Ovary (tissue), 10 donors: ENCODE measurements at places on chromosomes 1 and 21. TPM values are rescaled to one million over a fixed set of nuclear protein-coding genes. Genes with fewer than 3 reads are reported as not detected.
A peak's percentile ranks its signal among the peaks of the same experiment; 100 is the strongest.

DNA sequence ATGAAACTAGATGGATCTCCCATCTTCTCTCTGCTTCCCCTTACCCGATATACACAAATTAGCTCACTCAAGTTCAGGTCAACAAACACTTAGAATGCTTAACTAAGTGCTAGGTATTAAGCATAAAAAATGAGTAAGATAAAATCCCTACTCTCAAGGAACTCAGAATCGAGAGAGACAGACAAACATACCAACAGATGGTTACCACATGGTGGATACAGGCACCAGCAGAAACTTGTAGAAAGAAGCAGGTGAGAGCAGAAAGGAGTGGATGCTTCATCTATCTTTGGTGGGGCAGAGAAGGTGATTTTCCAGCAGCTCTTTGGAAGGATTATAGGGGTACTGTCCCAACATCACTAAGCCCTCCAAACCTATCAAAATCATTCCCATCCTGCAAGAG, 32.2 kb downstream of the C8B start:
- no peaks in the 10 kb centered on the region for H3K4me1 ChIP-seq
- H3K27me3 ChIP-seq = no peaks in the 10 kb centered on the region
- no peak overlapping the region for H3K4me3 ChIP-seq

DNA sequence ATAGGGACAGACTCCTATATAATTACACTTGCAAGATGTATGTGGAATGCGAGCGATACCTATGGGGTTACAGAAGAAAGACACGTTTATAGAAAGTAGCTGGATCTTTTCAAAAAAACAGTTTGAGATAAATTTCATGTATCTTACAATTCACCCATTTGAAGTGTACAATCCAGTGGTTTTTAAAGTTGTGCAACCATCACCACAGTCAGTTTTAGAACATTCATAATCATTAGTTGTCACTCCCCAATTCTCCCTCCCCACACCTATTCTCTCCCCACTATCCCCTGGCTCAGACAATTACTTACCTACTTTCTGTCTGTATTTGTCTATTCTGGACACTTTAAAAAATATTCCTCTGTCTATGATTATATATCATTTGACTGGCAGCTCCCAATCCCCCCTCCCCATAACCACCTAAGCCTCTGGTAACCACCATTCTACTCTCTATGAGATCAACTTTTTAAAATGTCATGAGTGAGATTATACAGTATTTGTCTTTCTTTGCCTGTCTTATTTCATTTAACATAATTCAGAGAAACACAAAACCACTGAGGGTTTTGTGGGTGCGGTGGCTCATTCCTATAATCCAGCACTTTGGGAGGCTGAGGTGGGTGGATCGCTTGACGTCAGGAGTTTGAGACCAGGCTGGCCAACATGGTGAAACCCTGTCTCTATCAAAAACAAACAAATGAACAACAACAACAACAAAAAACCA, 39.1 kb downstream of the MRPS6 start:
- no peak overlapping the region for H3K27ac ChIP-seq
- no peaks in the 10 kb centered on the region for H3K27me3 ChIP-seq
- H3K4me1 ChIP-seq = no peaks in the 10 kb centered on the region
- no peaks in the 10 kb centered on the region for H3K36me3 ChIP-seq

DNA sequence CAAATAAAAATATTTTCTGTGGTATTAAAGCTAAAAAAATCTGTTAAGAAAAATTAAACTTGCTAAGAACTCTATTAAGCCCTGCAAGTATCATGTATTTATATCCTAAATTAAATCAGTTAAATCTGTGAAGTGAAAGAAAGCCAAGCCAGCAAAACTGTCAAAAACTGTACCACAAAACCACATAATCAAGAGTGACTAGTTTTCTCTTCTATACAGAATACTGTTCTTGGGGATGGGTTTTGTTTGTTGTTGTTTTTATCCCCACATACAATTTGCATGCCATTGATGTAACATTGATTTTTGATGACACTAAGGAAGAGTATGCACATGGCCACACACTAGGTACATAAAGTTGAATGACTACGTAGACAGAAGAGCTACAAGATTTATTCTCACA, 20.4 kb downstream of the DPH5 start:
- H3K4me3 ChIP-seq = no peak overlapping the region
- H3K4me1 ChIP-seq = no peaks in the 10 kb centered on the region
- no peak overlapping the region for H3K27ac ChIP-seq
- no peaks in the 10 kb centered on the region for H3K27me3 ChIP-seq
- H3K36me3 ChIP-seq = no peaks in the 10 kb centered on the region

DNA sequence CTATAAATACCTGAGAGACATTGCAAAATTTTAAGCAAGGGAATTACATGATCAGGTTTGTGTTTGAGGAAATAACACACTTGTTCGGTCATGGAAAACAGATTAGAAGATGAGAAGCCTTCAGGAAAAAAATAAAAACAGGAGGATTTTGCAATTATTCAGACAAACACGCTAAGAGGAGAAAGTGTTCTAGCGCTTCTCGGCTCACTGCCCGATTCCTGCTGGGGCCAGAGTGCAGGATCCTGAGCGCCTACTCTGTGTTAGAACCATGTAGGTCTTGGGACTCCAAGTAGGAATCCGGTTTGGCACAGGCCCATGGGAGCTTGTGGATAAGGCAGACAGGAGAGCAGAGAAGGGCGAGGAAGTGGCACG, 8.1 kb upstream of the PRELP start:
- H3K4me3 ChIP-seq = no peak overlapping the region
- H3K36me3 ChIP-seq = no peaks in the 10 kb centered on the region
- H3K27ac ChIP-seq = peak overlapping the region; percentile 88
- H3K27me3 ChIP-seq = no peaks in the 10 kb centered on the region

- no peak for DNase-seq
- H3K4me3 ChIP-seq = no peak overlapping the region
- H3K36me3 ChIP-seq = no peaks in the 10 kb centered on the region
- no peaks in the 10 kb centered on the region for H3K4me1 ChIP-seq
- no peak overlapping the region for H3K27ac ChIP-seq
- H3K27me3 ChIP-seq = no peaks in the 10 kb centered on the region
These were observed 55.7 kb downstream of the PSMG1 start for GRCh38 chr21:39127506-39127905.

DNA sequence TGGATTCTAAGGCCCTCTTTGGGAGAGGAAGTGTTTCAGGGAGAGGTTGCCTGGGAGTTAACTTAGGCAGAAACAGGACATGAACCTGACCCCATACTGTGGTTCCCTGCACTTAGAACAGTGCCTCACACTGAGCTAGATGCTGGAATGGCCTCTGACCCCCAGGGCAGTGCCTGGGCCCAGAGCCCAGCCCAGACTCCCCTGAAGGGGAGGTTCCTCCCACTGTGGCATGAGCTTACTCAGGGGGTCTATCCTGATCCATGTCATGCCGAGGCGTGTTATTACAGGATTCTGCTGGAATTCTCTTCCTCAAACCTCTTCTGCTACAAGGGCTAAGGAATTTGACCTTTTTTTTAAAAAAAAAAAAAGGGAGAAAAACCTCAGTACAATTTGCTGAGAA, 72.2 kb downstream of the MRPL37 start:
- no peaks in the 10 kb centered on the region for H3K27me3 ChIP-seq
- H3K36me3 ChIP-seq = no peaks in the 10 kb centered on the region
- peaks cover 58% of the 10 kb centered on the region for H3K4me1 ChIP-seq
- no peak overlapping the region for H3K4me3 ChIP-seq
- H3K27ac ChIP-seq = peak overlapping the region; percentile 94
- peak; percentile 73 for DNase-seq

DNA sequence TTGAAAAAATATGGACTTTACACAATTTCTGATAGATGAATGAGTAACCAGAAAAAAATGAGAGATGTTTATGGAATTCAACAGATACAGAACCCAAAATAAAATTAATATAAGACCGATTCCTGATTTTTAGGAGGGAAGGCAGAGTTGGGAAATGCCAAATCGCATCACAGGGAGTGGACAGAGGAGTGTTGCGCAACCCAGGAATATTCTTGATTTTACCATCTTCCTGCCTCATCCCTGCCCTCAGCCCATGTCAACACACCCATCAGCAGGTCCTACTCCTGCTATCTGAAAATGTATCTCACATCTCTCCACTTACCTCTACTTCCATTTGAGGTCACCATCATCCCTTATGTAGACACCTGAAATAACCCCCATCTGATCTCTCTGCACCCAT, 221.0 kb downstream of the DSCAM start:
- no peak for DNase-seq
- no peaks in the 10 kb centered on the region for H3K27me3 ChIP-seq

- DNase-seq = no peak
- no peaks in the 10 kb centered on the region for H3K36me3 ChIP-seq
- peak overlapping the region; percentile 10 for H3K27ac ChIP-seq
- peaks cover 2% of the 10 kb centered on the region for H3K4me1 ChIP-seq
- H3K27me3 ChIP-seq = no peaks in the 10 kb centered on the region
These were observed 56.5 kb downstream of the IRF2BP2 start for GRCh38 chr1:234553240-234554188.

DNA sequence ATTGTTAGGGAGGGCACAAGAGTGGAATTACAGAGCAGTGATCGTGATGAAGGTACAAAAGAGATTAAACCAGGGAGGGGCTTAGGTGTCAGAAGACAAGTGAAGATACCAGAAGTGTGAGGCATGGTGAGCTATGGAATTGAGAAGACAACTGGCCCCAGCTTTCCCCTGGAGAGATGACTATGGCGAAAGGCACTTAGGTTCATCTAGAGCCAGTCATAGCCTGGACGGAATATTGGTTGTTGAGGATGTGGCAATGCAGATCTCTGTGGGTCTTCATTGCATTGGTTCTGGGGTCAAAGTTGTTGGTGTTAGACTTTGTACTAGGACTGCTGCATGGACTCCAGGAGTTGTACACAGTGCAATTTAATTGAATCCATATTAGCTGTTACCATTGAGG, 115.7 kb downstream of the FASLG start:
- no peaks in the 10 kb centered on the region for H3K4me1 ChIP-seq
- no peak overlapping the region for H3K27ac ChIP-seq
- no peaks in the 10 kb centered on the region for H3K27me3 ChIP-seq
- no peaks in the 10 kb centered on the region for H3K36me3 ChIP-seq

DNA sequence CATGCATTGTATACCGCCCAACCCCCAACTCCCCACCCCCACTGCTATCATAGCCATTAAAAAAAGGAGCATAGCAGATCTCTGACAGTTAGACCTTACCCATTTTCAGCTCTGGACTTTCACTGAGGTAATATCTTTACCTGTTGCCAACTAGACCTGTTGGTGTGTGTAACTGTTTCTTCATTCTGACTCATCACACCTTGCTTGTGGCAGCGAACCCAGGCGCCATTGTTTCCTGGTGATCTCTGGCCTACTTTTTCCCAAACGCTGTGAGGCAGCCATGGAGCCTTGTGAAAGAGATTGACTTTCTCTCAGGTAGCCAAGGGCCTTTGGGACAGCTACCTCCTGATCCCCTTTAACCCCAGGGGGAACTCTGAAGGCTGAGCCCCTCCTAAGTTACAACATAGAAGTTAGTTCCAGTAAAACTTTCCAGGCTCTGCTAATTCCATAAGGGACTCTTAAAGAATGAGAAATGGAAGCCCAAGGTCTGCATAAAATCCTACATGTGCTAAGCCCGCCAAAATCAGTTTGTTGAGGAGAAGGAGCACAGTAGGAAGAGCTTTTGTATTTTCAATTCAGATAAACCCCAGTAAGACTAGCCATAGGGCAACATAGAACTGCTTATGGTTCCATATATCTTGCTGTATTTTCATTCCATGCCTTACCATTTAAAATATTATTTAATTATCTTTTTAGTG, 196.1 kb upstream of the CAMK1G start:
- H3K36me3 ChIP-seq = no peaks in the 10 kb centered on the region
- H3K27ac ChIP-seq = no peak overlapping the region
- H3K4me1 ChIP-seq = no peaks in the 10 kb centered on the region
- no peaks in the 10 kb centered on the region for H3K27me3 ChIP-seq

DNA sequence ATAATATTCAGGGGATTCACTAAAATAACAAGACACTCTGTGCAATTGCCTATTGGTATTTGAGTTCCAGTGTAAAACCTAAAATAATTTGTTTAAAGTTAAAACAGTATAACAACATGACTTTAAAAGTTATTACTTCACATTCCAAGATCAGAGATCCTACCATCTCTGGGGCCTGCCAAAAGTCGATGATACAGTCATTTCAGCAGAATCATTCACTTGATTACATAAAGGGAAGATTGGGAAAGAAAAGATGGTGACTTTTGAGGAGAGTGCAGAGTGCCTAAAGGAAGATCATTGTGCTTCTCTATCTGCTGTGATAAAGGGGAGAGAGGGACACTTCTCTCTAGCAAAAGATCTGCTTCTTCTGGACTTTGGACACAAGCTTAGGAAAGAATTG, 784.4 kb upstream of the ADGRL4 start:
- peaks cover 2% of the 10 kb centered on the region for H3K4me1 ChIP-seq
- no peaks in the 10 kb centered on the region for H3K27me3 ChIP-seq
- no peak for DNase-seq
- H3K4me3 ChIP-seq = no peak overlapping the region

DNA sequence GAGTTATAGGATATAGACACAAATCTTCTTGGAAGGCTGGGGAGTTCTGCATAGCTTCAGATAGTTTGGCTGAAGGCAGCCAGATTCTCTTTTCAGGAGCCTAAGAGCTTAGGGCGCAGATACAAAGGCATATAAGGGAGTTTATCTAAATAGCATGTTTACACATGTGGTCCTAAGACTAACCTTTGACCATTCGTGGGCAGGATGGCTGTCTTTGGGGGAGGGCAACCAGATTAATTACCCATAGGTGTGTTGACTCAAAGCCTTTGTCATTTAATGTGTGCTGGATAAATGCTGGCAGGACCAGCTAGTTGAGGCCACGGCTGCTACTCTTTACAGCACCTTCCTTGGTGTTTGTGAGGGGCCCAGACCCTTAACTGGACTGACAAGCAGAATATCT, 71.8 kb downstream of the IER5 start:
- no peak for DNase-seq
- H3K36me3 ChIP-seq = no peaks in the 10 kb centered on the region
- no peaks in the 10 kb centered on the region for H3K4me1 ChIP-seq
- no peaks in the 10 kb centered on the region for H3K27me3 ChIP-seq

DNA sequence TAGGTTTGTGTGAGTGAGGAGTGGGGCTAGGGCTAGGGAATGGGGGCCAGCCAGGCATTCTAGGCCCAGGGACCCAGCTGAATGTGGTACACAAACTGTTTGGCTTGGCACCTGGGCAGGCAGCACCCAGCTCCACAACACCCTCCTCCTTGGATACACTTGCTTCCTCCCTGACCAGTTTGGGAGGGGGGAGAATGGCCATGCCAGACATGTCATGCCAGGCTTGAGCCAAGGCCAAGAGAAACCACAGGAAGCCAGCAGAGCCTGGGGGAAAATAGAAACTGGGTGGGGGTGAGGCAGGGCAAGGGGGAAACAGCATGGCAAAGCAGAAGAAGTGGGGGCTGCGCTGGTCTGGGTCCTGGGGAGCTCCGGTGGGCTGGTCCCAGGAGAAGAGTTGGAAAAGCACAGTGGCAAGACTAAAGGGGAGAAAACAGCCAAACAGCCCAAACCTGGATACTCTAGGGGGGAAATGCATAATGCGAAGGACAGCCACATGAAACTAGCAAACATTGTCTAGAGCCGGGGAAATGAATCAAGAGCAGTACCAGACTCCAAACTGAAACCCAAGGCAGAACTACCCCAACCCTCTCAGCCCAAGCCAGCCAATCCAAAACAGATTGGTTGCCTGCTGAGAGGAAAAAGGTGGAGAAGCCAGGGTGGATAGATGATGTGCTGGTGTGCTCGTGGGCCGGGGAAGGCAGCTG, 47.9 kb downstream of the LGR6 start:
- no peaks in the 10 kb centered on the region for H3K36me3 ChIP-seq
- H3K4me1 ChIP-seq = no peaks in the 10 kb centered on the region

TCP10L gene
- 0.59 TPM for polyA plus RNA-seq

FCGR2B gene
- polyA plus RNA-seq = 3.8 TPM

ACTL8 gene
- polyA plus RNA-seq = 0.18 TPM

NPPA gene
- not detected for polyA plus RNA-seq

GABPA gene
- 22.5 TPM for polyA plus RNA-seq

CYP4A22 gene
- polyA plus RNA-seq = 0.08 TPM

REG4 gene
- polyA plus RNA-seq = not detected
